ENCODE measurements at places on chromosomes 12 and 14.

DNA sequence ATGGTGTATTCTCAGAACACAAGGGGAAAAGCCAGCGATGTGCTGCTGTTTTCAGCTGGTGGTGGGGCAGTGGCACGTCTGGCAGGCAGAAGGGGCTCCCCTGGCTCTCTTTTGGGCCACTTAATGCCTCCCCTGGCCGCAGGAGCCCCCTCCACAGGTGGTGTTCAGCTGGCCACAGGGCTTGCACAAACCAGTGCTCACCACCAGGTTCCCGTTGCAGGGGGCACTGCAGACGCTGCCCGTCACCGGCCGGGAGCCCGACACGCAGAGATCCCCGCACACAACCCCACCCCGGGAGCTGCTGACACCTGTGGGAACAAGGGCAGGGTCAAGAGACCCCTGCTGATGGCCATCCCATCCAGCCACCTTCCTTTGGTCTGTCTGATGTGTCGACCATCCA is 6.7 kb downstream of the KRT83 start:
- no peak for DNase-seq

DNA sequence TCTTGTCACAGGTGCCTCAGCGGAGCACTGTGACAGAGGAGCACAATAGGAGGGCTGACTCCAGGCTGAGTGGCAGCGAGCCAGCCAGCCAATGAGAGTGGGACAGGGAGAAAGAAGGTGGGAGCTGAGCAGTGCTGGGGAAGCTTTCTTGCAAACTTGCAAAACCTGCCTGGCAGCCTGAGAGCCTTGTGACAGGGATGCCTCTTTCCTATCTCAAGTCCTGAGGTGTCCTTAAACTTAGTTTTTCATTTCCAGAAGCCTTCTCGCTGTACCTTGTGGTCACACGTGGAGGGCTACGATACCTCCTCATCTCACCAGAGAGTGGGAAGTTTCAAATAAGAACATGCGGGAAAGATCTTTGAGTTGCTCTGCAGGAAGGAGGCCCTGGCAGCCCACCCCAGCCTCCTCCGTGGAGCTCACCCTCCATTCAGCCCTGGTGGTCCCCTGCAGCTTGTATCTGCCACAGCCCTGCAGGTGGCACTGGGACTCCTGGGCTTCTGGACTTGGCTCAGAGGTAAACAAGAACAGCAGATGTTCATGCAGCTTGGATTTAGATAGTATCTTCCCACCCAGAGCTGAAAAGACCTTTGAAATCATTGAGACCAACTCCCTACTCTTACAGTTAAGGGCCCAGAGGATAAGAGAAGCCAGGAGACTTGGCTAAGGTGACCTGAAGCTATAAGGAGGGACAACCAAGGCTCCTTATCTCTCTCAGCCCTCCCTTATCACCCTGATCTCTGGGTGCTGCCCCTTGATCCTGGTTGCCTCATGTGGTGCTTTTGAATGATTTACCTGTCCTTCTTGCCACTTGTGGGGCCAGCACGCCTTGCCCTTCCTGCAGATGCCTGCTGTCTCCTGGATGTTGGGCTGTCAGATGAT is 153.5 kb upstream of the MAX start:
- DNase-seq = no peak

DNA sequence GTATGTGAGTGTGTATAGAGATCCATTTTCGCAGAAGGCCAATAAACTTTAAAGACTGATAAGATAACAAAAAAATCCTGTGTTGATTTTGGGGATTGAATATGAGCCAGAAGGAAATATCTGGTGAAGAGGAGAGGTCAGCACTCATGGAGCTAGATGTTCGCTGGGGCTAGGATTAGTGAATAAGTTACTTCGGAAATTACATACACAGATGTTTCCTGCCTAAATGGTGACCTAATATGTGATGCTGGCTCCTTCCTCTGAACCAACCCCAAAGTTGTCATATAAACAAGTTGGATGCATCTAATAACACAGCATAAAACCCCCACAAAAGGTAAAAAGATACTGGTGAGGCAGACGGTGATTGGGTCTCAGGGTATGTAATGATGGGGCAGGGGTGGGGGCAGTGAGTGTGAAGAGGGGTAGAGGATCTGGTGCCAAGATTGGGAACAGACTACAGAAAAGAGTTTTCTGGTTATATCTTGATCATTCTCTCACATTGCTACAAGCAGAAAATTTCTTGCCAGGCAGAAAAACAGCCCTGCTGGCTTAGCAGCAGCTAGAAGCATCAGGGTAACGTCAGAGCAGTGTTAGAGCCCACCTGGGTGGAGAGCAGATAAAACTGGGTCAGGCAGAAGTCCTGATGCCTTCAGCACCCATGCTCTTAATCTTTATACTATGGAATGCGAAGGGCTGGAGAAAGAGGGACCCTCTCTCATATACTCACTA is 140.4 kb upstream of the GZMB start:
- no peak for DNase-seq

- DNase-seq = no peak
Measured at GRCh38 chr14:24597403-24597802, 12.1 kb downstream of the GZMH start.

- DNase-seq = no peak
Measured at GRCh38 chr12:108386709-108387360, 47.7 kb upstream of the CMKLR1 start.

Measured in activated T-cell treated with anti-CD3 and anti-CD28 coated beads, Interleukin-2, amount 50 U/mL, for 4 hours (primary cell).